ENCODE measurements at places on chromosomes 1 and 21.

GRCh38 chr1:196577386-196577785 is 30.9 kb downstream of the KCNT2 start:
- no peak for DNase-seq

DNA sequence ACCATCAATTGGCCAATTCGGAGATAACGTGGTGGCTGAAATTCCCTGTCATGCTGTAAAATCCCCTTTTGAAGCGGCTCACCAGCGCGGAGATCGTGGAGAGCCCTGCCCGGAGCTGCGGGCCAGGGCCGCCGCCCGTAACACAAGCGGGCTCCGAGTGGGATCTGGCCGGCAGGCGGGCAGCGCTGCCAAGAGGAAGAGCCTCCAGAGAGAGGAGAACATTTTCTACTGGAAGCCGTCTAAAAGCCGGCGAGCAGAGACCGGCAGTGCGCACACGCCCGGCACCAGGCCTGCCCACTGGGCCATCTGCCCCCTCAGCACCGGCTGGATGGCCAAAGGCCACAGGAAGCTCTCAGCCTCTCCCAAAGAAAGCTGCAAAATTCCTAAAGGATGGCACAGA is 15.5 kb downstream of the SSBP3 start:
- DNase-seq = no peak

GRCh38 chr1:201561601-201562000 is 22.7 kb downstream of the NAV1 start:
- DNase-seq = no peak

- DNase-seq = no peak
These were observed 243.4 kb downstream of the SDCCAG8 start for GRCh38 chr1:243499248-243499647.

- no peak for DNase-seq
These were observed 43.1 kb downstream of the MROH9 start for GRCh38 chr1:170978371-170978910.

GRCh38 chr1:30665216-30666010 is 58.0 kb downstream of the MATN1 start:
- no peak for DNase-seq

- DNase-seq = peak; percentile 30
These were observed 80.5 kb upstream of the RALGPS2 start for GRCh38 chr1:178644308-178645120.

- DNase-seq = no peak
These were observed 358.7 kb downstream of the RRAGC start for GRCh38 chr1:38500891-38501290.

- no peak for DNase-seq
These were observed 549.7 kb downstream of the SMYD3 start for GRCh38 chr1:245957427-245957826.

DNA sequence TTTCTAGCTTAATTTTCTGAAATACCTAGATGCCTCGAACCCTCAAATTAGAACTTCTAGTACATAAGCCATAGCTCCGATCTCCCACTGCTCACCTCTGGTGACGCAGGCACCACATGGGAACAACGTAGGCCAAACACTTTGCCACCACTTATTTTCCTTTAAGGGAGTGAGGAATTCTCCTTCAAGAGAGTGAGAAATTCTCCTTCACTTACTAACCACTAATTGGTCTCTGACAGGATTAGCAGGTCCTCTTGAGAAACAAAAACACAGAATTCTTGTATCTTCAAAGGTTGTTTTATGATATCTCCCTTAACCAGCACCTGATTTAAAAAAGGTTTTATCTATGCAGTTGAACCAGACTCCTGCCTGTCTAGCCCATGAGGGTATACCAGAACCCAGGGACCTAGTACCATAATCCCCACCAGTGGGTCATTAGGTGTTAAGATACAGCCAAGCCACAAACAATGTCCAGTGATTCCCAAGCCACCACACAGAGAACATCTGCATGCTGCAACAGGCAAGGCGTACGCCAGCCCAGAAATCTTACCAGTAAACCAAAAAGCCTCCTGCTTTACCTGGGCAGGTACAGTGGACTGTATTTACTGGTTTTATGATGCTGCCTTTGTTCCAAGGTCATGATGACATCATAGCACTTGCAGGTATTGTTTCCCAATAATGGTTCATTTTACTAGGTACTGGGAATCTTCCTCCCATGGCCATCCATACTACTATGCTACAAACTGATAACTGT is 20.3 kb upstream of the CXADR start:
- DNase-seq = peak; percentile 72

DNA sequence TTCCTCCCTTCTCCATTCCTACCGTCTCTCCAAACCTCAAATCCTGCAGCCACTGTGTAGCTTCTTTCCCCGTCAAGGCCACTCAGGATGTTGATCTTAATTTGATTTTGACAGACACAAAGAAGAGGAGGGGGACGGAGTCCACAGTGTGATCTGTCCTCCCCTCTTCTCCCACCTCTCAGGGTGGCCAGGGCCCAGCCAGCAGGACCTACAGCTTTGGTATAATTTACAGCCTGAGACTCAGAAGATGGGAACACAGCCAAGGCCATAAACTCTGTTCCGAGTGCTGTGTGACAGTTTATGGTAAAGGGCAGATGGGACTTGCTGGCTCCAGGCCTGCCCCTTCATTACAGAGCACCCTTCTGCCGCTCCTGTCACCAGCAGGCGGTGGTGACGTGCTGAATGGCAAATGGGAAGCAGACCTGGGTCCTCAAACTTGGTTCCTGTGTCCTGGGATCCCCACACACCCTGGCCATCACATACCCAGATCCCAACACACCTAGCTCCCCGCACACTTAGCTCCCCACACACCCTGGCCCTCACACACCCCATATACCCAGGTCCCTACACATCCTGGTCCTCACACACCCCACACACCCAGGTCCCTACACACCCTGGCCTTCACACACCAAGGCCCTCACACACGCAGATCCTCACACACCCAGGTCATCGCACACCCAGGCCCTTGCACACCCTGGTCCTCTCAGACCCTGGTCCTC is 71.6 kb downstream of the CD2 start:
- DNase-seq = no peak

- DNase-seq = peak; percentile 50
These were observed 181.0 kb upstream of the JUN start for GRCh38 chr1:58964880-58965279.

DNA sequence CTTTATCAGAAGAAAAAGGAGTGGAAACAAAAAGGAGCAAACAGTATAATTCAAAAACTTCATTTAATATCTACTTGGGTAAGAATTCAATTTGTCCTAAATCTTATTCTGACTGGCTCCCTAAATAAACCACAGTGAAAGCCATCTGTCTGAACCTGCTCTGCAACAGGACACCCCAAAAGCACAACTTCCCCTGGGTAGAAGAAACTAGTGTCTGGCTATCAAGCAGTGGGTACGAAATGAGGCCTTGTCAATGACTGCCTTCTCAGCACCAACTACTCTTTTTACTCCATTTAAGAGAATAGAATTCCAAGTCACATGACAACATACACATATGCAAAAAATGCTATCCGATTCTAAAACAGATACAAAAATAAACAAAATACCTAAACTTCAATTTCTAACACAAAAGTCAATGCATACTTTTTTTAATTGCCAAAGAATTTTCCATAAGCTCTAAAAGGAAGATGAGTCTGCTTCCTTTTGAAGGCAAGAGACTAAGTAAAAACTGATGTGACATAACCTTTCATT is 206.8 kb downstream of the SLC45A1 start:
- DNase-seq = no peak

DNA sequence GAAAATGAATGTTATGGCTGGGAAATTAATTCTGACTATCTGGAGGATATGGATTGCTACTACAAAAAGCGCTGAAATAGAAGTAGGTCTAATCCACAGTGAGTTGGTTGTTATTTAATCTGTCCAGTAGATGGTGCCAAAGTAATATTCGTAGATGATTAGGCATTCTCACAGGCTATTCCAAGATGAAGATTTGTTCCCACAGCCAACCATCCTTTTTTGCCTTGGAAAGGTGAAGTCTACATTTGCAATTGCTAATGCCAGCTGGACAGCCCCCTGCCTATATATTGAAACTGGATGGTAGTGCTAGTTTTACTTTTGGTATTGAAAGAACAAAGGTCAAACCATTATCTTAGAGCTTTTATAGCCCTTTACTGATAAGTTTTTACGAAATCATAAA is 43.8 kb downstream of the RBM11 start:
- DNase-seq = peak; percentile 70

DNA sequence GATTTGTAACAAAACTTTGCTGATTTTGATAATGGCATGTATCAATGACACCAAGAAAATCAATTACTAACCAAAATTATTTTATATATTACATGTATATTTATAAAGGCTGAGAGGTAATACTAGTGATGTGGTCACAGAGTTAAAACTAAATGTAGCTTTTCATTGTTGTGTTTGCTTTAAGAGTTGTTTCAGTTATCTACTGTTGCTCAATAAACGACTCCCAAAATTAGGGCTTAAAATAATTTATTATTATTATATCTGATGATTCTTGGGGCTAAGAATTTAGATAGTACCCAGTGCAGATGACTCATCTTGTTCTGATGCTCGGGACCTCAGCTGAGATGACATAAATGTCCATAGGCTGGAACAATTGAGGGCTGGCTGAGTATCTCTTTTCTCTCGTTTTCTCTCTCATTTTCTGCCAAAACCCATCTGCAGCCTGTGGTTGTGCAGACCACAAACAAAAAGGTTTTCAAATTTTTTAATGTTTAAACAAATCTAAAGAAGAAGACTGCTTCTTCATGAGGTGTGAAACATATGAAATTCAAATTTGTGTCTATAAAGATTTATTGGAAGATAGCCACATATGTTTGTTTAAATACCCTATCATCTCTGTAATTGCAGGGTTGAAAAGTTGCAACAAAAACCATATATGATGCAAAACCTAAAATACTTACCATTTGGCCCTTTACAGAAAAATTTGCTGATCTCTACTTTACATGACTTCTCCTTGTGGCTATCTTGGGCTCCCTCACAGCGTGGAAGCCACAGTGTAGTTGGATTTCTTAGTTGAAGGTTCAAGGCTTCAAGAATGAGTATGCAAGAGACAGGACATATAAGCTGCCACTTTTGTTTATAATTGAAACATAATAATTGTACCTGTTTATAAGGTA is 14.8 kb upstream of the PTPRC start:
- DNase-seq = no peak

- no peak for DNase-seq
These were observed 36.2 kb downstream of the OSBPL9 start for GRCh38 chr1:51653127-51653526.

DNA sequence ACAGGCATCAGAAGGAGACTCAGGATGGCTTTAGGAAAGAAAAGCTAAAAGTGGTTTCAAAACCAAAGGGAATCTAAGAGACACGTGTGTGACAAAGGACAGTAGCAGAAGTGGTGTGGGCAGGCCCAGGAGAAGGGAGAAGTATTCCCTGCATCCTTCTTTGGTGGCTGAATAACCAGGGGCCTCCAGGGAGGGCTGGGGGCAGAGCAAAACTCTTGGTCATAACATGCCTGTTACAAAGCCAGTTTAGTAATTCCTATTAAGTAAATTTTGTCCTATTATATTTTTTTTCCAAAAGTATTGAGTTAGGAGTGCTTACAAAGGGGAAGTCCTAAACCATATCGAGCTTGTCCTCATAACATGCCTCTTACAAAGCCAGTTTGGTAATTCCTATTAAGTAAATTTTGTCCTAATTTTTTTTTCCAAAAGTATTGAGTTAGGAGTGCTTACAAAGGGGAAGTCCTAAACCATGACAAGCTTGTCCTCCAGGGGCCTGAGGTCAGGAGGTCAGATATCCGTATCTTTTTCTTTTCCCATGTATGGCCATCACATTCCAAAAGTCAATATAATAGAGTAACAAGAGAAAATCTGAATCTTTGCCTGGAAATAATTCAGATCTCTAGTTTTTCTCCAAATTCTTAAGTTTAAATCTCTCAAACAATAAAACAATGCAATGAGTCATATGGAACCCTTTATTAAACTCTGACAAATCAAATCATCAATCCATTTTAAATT is 509.2 kb downstream of the LTN1 start:
- DNase-seq = no peak

- peak; percentile 52 for DNase-seq
These were observed 36.5 kb upstream of the LHX8 start for GRCh38 chr1:75097654-75098053.

DNA sequence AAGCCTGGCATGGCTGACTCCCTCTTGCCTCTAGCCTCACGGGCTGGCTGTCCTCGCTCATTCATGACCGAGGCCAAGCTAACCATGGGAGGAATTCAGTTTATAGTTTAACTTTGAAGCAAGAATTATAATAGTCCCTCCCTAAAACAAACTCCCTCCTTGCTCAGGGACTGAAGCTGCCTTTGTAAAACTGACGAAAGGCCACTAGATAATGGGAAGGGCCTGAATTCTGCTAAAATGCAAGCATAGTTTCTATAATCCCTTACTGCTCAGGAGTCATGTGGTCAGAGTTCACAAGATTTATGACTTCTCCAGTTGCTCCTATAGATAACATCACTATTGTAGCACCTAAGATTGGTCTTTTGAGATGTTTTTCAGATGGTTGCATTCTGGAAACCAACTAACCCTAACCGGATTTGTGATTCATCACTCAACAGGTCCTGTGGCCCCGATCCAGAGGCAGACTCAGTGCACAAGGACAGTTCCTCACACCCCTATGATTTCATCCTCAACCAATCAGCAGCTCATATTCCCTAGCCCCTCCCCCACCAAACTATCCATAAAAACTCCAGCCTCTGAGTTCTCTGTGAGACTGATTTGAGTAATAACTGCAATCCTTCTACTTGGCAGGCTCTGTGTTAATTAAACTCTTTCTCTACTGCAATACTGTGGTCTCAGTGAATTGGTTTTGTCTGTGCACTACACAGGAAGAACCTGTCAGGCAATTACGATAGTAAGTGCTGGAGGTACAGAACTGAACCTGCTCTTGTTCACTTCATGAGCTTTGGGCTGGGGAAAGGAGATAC is 26.4 kb downstream of the HHIPL2 start:
- DNase-seq = peak; percentile 91

DNA sequence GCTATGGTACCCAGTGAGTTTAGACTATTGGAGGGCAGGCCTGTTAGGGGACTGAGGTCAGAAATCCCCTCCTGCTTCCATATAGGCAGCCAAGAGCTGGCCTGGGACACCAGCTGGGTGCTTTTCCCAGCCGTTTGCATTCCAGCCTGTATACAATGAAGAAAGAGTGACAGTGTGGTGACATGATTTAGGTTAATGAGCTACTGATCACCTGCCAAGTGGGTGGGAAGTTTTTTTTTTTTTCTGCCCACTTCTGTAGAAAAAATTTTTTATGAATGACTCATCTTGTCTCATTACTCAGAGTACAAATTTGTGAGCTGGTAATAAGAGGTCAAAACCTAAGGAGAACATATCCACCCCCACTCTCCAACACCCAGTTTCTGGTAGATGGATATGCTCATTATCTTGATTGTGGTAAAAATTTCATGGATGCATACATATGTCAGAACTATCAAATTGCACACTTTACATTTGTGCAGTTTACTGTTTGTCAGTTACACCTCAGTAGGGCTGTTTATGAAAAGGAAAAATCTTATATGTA is 16.4 kb upstream of the CGN start:
- DNase-seq = peak; percentile 68

DNA sequence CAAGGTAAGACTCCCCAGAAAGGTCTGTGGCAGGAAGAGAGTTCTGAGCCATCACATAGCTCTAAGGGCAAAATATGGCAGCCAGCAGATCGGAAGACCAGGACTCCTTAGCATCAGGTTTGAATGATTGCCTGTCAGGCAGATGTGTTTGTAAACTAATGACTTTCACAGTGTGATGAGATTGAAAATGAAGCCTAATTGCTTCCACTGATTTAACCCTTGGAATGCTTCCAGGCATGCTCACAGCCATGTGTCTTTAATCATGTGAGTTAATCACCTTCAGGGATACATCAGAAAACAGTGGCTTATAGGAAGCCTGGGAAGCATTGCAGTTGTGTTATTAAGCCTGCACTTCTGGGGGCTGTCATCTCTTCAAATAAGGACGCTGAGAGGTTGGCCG is 82.8 kb downstream of the LRRC53 start:
- DNase-seq = no peak

GRCh38 chr1:168195199-168196135 is 16.7 kb downstream of the TIPRL start:
- DNase-seq = no peak

Measured in epithelial cell of esophagus (primary cell).